ENCODE measurements at places on chromosomes 11 and 22.

GRCh38 chr11:113202431-113202830 lies 112.0 kb upstream of the TTC12 start:
- DNase-seq = no peak

DNA sequence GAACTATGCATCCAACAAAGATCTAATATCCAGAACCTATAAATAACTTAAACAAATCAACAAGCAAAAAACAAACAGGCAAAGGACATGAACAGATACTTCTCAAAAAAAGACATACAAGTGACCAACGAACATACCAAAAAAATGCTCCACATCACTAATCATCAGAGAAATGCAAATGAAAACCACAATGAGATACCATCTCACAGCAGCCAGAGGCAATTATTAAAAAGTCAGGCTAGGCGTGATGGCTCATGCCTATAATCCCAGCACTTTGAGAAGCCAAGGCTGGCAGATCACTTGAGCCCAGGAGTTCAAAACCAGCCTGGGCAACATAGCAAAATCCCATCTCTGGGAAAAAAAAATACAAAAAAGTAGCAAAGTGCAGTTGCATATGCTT lies 10.7 kb downstream of the SAA4 start:
- no peak for DNase-seq

DNA sequence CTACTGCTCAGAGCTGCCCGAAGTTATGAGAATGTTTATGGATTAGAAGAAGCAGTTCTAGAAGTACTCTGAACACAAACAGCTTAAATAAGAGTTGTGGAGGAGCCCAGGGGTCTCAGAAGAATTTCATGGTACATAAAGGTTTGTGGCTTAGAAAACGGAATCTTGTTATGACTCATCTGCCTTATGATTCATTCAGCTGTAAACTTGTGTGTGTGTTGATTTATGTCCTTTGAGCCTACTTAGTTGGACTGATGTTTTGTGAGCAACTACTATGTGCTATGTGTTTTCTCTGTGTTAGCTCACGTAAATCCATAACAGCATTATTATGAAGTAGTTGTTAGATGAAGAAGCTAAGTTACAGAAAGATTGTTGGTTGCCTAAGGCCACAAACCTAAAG lies 203.7 kb downstream of the PGR start:
- DNase-seq = no peak

DNA sequence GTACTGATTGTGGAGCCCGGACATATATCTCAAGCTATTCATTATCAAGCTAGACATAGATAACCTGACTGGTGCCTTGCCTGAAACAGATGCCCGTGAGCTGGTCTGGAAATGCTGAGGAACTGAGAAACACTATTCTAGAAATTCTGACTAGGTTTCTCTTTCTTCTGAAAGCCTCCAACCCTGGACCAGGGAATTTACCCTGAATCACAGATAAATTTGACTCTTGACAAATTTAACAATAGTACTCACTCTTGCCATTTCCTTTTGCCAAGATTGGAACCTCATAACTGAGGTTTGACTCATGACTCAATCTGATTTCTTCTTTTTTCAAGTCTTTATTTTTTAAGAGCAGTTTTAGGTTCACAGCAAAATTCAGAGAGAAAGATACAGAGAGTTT lies 189.6 kb upstream of the SYN3 start:
- DNase-seq = no peak
